ENCODE measurements at places on chromosomes 1 and 21.

DNA sequence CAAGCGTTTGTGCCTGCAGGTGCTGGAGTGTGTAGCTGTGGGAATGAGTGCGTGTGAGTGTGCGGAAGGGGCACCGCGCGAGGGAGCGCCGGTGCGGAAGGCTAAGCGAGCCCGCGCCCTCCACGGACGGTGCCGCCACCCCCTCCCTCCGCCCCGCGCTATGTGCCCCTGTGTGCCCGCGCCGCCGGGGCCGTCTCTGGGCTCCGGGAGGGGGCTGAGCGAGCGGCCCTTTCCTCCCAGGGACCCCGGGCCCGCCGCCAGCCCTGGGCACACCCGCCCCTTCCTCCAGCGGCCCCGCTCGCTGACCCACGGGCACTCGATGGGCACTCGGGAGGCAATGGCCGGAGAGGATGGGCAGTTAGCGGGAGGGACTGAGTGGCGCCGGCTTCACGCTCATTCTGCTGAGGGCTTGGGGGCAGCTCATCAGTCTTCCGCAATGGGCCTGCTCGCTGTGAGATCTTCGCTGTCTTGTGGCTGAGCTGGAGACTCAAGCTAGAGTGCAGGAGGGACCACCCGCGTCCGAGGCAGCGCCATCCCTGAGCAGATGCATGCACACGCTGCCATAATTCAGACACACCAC is 8.6 kb upstream of the ADGRB2 start:
- DNase-seq = no peak

DNA sequence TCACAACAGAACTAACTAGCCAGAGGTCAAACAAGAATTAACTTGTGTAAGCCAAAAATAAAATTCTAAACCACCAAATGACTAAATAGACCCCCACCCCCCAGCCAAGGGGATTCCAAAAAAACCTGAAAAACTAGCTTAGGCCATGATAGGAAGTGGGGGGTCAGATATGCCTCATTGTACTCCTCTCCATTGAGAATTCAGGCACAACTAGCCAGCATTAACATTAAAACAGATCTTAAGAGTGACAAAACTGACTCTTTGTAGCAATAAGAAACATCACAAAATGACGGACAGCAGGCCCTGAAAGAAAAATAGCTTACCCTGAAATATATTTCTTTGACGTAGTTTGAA is 103.0 kb upstream of the ETV3 start:
- DNase-seq = no peak

DNA sequence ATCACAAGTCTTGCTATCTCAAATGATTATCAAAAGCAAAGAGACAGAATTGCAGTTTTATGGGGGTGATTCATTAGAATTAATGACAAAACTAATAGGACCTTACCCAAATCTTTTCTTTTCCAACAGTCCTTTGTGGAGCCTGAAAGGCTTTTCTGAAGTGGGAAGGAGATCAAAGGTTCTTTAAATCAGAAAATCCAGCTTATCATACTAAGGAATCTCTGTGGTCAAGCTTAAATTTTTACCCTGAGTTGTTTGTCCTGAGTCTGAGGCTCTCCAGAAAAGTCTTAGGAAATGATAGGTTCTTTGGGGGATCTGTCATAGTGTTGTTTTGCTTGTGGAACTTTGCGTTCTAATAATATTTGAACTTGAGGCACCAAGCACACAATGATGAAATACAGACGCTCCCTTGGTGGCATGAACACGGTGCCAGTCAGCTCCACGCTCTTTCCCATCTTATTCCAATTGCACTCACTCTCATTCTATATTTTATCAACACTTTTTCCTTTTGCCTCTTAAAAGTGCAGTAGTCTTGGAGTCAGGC is 38.0 kb upstream of the COL24A1 start:
- DNase-seq = no peak

- no peak for DNase-seq
Measured at GRCh38 chr1:231431665-231432415, 9.8 kb upstream of the EGLN1 start.

GRCh38 chr1:145785547-145785946 is 38.3 kb downstream of the RNF115 start:
- DNase-seq = no peak

- peak; percentile 95 for DNase-seq
Measured at GRCh38 chr1:180194546-180195207, 35.4 kb upstream of the LHX4 start.

GRCh38 chr1:204139952-204140351 is 11.9 kb downstream of the ETNK2 start:
- no peak for DNase-seq

GRCh38 chr1:51214615-51215131 is 21.4 kb upstream of the RNF11 start:
- DNase-seq = no peak

DNA sequence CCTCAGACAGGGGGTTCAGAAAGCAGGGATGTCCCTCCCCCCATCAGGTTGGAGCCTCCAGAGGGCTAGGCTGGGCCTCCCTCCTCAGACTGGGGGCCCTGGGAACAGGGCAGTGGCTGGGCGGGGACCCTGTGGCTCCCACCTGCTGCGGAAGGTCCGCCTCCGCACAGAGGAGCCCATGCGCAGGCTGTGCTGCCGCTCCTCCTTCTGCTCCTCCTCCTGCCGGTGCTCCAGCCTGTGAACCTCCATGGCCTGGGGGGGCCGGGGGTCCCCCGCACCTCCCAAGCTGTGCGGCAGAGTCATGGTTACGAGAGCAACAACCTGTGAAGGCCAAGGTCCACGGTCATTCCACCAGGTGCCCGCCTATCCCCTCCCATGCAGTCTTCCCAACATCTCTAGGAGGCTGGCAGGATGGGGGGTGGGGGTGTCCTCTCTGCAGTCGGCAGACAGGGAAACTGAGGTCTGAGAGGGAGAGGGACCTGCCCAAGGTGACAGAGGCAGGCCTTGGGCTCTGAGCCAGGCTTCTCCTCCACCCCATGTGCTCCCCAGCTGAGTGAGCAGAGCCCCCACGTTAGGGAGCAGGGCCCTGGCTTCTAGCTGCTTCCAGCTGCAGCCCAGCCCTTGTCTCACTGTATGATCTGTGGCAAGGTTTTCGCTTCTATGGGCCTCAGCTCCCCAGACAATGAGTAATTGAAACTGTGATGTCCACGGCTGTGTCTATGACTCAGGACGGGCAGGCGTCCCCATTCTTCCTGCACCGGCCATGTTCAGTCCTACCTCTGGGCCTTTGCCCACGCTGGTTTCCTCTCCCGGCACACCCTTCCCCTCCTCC is 3.4 kb downstream of the MYOM3 start:
- DNase-seq = no peak

DNA sequence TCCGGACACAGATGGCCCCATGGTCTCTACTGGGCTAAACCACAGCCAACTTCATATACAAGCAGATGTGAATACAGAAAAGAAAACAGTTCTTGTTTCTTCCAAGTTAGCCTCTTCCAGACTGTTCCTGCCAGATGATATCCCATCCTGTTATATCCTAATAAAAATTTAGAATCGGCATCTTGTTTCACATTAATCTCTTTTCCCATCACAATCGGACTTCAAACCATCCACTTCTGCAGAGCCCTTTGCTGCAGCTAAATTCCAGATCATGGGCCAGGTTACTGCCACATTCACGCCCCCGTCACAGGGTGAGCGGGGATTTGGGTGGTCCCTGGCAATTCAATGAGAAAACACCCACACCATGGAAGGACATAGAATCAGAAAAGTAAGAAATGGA is 57.2 kb downstream of the NPHP4 start:
- no peak for DNase-seq

DNA sequence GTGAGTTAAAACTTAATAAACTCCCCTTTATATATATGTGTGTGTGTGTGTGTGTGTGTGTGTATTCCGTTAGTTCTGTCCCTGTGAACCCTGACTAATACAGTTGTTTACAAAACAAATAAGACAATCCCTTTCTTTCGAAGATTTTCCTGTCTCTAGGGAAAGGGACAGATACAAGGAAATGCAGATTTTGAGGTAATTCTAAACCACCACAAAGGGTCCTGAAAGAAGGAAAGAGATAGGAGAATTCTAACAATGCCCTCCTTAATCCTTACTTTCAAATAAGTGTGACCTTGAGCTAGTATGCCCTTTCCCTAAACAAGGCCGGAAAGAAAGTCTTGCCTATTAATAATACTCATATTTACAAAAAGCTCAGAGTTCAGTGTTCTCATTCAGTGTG is 164.8 kb upstream of the COL11A1 start:
- DNase-seq = no peak

- DNase-seq = no peak
Measured at GRCh38 chr1:167689567-167689920, 32.2 kb upstream of the MPZL1 start.

DNA sequence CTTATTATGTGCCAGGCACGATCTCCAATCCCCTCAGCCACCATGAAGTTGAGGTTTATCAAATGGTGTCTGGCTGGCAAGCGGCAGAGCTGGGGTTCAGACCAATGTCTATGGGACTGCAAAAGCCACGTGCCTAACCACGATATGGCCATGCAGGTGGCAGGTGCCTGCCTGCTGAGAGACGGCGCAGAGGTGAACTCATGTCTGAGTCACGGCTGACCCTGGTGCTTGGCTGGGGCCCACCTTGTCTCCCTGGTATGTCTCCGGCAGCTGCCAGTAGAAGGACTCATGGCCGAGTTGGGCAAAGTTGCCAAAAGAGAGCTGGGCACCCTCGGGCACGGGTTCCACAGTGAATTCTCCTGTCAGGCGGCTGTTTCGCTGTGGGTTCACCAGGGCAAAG is 59.9 kb downstream of the LDLRAD2 start:
- DNase-seq = no peak

DNA sequence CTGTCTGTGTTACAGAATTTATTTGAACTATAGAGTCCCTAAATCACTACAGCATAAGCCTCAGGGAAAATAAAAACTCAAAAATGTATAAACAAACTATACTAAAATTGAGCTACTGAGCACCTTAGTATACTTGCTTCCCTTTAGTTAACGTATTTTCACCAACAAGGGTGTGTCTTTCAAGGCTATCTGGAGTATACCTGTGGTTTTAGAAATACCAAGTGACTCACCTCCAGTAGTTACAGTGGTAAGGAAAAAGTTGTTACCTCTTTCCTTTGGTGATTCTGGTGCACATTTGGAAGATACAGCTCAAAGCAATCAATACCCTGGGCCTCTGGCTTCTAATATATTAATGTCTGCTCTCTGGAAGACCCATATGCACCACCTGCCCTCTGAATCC is 68.0 kb upstream of the C1orf105 start:
- no peak for DNase-seq

DNA sequence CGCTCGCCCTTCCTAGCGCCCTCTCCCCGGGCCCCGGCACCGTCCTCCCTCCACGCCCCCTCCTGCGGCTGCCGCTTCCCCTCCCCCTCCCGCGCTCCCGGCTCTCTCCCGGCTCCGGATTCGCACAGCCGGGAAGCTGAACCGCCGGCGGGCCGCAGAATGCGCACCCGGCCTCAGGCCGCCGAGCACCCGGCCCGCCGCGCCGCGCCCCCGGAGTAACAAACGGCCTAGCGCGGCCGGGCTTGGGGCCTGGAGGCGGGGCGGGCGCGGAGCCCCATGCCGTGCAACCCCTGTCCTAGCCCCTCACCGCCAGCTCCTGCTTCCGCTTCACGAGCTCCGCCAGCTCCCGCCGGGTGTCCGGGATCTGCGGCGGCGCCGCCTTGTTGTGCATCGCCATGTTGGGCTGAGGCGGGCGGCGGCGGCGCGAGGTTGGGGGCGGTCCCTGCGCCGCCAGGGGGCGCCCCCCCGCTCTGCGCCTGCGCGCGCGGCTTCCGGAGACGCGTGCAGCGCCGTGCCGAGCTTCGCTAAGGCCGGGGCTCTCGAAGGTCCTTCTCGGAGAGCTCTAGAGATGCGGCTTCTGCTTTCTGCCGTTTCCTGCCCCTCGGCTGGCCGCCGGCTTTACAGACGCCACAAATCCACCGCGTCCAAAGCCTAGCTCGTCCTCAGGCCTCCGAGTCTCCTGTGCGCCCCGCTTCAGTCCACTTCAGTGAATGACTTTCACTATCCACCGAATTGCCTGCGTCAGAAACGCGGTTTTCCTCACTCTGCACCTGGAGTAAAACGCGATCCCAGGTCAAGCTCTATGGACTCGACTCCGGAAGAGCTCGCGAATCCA is at the start of gene MEAF6:
Gene MEAF6 (minus strand): TSS at position 417 of the 835 bp plus-strand sequence. CDS start 20 bp downstream, at position 397.
- peak; percentile 87 for DNase-seq

- no peak for DNase-seq
Measured at GRCh38 chr1:212162635-212163034, 122.6 kb upstream of the PPP2R5A start.

GRCh38 chr1:77605246-77606026 is 77.0 kb downstream of the ZZZ3 start:
- no peak for DNase-seq

GRCh38 chr1:231419147-231419546 is 2.9 kb downstream of the EGLN1 start:
- DNase-seq = no peak

GRCh38 chr1:185267301-185267700 is 49.7 kb downstream of the IVNS1ABP start:
- no peak for DNase-seq

- no peak for DNase-seq
Measured at GRCh38 chr1:33927721-33928120, 63.8 kb downstream of the HMGB4 start.

GRCh38 chr1:227934476-227935313 is 13.0 kb downstream of the WNT9A start:
- DNase-seq = no peak

GRCh38 chr1:208513799-208514198 is 269.6 kb upstream of the PLXNA2 start:
- no peak for DNase-seq

DNA sequence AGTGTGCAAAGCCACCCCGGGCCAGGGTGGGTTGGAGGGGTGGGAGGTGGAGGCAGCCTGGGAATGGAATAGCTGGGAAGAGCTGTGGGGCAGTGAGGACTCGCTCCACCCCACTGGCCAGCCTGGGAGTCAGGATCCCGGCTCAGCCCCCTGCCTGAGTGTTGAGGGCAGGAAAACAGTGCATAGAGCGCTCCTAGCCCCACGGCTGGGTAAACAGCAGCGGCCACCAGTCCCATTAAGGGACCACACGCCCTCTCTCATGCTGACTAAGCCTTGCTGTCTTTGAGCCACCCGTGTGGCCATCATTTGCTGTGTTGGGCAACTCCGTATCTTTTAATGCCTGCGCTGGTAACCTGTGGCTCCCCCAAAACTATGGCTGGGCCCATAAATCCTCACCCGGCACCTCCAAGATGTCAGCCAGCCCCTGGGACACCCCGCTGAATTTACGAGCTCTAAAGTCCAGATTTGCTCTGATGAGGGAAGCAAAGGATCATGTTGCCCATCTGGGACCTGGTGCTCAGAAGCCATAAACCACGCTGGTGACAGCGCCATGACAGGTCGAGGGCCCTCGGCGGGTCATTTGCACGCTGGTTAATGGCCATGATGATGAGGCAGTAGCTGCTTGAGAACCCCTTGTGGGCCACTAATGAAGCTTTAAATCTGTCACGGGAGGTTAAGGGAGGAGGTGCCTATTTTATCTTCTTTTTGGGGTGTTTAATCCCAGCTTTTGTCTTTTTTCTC is 34.9 kb downstream of the SYF2 start:
- no peak for DNase-seq

DNA sequence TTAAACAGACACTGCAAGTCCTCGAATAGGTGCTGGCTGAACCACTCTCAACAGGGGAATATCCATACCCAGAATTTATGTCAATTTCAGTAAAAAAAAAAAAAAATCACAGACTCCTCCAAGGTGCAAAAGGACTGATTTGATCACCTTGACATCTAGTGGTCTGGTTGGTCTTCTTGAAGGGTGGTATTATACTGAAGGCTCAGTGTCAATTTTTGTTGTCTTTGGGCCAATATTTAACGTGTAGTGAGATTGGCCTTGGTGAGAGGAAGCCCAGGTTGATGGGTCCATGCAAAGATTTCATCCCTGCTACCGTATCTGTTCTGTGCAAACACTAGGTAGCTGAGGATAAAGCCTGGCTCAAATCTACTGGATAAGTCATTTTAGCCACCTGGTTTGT is 4.0 kb upstream of the GBP5 start:
- no peak for DNase-seq

- DNase-seq = peak; percentile 56
Measured at GRCh38 chr1:234550341-234551031, 59.5 kb downstream of the IRF2BP2 start.
